SHP77 treated with DMSO at 0.1 percent for 48 hours (cell line): ENCODE measurements at places on chromosomes 1 and 21.

DNA sequence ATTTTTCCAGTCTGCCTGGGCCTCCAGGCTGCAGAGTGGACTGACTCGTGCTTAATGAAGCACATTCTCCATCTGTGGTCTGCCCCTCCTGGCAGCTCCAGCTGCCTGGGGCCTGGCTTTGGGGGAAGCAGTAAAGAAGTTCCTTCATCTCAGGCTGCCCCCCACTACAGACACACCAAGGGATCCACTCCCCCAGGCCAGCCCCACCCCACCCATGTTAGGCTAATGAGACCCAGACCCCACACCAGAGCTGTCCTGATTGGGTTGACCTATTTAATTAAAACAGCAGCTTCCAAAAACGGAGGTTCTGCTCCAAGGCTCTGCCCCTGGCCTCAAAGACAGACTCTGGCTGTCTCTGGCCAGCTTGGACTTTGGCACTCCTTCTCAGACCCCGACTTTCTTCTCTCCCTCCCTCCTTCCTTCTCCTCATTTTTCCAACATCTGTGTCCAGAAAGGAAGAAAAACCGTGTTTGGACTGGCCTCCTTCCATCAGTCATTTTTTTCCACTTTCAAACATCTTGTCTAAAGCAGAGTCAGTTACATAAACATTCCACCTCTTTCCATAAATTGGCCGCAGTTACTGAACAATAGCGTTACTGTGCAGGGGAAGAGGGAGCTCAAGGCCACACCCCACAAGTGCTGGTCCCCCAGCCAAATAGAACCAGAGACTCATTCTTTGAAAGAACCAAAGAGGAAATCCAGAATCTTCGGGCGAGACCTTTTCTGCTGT, 29.7 kb downstream of the SERTAD4 start:
- no peak for DNase-seq

GRCh38 chr1:56510642-56511021, 68.7 kb downstream of the PLPP3 start:
- DNase-seq, result no peak

DNA sequence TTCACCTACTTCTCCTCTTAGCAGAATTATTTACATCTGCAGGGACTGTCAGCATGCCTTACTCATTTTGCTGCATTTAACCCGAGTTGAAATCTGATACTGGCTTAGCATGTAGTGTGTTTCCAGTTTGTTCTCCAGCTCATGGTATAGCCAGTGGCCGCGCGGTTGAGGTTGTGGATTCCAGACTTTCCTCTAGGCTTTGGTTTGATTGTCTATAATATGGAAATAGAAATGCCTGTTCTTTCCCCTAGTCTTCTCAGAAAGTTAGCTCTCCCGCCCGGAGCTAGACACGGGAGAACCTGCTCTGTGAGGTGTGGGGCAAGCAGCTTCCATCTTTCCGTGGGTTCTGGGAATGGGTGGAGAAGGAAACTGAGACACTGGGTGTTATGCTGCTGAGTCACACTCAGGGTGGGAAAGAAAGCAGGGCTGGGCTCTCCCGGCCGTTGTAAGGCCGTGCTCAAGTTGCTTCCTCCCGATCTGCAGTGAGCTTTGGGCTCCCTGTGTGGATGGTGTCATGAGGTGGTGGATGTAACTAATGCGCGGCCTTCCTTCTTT, 206.8 kb upstream of the TMEM51 start:
- DNase-seq, result no peak

DNA sequence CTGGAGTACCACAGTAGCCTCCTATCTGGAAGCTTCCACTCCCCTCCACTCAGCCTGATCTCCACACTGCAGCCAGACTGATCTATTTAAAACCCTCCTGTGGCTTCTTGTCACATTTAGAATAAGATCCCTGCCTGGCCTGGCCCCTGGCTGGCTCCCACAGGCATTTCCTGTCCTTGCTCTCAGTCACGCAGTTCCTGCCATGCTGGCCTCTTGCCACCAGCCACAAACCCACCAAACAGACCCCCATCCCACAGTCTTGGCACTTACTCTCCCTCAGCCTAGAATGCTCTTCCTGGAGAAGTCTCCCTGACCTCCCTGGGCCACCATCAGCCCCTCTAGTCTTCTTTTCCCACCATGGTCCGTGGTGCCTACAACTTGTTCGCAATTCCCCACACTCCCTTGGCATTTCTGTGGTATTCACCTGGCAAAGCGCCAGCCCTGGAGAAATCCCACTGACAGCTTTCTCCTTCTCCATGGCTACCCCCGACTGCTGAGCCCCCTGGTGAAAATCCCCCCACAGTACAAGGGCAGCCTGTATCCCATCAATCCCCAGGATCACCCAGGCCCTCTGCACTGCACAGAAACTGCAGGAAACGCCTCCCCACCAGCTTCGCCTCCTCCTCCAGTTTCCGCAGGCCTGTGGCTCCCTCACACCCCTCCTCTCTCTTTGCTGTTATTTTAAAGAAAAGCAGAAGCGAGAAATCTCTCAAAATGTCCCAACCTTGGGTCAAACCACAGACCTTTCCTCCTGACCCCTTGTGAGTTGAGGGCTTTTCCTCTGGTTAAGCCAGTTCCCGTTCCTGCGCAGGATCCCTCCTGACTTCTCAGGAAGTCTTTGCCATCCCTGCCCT, 94.5 kb downstream of the SYT2 start:
- DNase-seq, result no peak

DNA sequence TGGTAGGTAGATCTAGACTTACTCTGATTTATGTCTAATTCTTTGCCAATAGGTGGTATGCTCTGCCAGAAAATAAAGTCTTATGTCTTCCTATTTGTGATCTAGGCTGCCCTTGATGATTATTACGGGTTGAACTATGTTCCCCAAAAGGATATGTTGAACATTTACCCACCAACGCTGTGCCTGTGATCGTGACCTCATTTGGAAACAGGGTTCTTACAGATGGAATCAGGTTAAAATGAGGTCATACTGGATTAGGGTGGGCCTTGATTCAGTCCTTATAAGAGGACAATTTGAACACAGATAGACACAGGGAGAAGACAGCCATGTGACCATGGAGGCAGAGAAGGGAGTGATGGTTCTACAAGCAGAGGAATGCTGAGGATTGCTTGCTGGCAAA, 95.1 kb upstream of the BCAR3 start:
- no peak for DNase-seq

DNA sequence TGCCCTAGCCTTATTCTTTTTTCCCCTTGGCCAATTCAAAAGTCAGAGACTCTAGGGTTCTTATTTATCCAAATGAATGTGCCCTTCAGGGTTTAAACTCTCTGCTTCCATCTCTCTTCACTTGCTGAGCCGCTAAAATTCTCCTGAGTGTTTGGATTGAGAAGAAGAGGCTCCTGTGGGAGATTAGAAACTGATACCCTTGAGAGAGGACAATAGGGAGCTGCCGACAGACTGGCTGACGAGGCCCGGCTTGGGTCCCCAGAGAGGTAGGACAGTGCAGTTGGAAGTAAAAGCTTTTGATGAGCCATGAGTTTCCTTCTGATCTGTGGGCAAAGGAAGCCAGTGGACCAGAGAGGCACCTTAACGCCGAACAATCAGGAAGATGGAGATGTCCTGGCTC, 41.3 kb upstream of the UBE2U start:
- DNase-seq, result no peak

GRCh38 chr1:7299329-7299799, 471.7 kb upstream of the VAMP3 start:
- no peak for DNase-seq

GRCh38 chr1:151508833-151509232, 2.4 kb upstream of the CGN start:
- no peak for DNase-seq

- DNase-seq, result no peak
Observed at GRCh38 chr1:145545055-145545454, 62.7 kb upstream of the GPR89A start.

DNA sequence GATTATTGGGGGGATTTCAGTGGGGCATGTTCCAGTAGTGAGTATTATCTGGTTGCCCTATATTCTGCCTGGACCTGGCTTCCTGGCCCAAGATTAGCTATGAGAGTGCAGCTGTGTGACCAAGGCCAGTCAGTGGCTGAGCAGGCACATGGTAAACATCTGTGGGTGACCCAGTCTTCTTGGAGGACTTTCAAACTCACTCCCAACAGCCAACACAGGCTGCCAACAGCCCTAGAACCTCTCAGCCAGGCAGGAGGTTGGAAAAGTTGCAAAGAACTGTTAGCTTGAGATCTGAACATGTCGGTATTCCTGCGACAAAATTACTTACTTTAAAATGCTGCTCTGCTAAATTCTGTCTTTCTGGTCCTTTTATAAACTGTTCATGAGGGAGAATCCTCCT, 192.4 kb downstream of the TGFBR3 start:
- DNase-seq, result no peak

DNA sequence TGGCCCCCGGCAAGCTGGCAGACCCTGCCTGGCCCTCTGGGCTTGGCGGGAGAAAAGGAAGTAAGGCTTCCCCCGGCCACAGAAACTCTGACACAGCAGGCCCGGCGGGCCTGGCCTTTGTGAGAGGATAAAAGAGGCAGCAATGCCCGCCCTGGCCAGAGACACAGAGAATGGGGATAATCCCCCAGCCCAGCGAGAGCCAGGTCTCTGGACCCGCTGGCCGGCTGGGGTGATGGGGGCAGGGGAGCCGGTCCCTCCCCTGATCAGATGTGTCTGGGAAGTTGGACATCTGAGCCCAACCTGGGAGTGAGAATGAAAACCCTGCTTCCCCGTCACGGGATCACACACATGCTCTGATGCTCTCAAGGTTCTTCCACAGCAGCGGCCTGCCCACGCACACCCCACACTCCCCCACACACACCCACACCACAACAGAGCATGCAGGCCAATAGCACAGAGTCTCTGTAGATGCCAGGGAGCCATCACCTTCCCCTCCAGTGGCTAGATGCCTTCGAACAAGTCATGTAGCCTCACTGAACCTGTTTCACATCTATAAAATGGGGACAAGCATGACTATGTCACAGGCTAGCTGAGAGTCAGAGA, 4.2 kb downstream of the RSPO1 start:
- no peak for DNase-seq

DNA sequence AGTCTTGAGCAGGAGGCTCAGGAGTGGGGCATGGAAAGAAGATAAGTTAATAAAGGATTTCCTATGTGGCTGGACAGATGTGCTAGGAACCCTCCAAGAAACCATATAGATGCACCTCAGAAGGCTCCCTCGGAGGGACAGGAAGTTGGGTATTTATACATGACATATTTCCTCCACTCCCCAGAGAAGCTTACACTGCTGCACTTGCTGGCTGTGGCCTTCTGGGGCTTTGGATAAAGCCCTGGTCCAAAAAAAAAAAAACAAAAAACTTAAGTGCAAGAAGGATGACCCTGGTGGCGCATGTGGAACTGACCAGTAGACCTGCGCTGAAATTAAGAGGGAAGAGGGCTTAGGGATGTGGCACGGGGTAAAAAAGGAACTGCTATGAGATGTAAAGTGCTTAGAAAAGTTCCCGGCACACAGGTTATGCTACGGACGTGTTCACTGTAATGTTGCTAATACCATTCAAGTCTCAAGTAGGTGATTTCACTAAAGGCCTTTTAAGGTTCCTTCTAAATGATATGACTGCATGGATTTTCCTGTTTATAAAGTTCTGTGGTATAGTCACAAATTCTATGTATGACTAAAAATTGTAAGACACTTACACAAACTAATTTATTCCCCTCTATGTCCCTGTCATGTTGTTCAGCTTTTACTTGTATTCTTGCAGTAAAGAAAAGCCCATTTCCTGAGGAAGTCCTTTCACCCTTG, 253.6 kb downstream of the HMCN1 start:
- DNase-seq, result no peak

DNA sequence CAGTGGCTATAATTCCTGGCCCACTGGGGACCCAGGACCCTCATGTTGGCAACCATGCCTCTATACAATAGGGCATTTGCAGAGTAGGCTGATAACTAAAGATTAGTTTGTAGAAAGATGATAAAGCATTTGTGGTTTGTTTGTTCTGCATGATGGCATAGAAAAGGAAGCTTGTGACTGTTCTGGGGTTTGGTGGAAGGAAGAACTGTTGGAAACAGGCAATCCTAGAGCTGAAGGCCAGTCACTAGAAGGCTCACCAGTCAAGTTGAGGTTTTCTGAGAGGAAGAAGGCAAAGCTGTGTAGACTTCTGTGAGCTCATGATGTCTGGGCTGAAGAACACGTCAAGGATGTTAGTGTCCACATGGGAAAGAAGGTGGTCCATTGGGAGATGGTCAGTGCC, 140.3 kb upstream of the VANGL1 start:
- DNase-seq, result no peak

DNA sequence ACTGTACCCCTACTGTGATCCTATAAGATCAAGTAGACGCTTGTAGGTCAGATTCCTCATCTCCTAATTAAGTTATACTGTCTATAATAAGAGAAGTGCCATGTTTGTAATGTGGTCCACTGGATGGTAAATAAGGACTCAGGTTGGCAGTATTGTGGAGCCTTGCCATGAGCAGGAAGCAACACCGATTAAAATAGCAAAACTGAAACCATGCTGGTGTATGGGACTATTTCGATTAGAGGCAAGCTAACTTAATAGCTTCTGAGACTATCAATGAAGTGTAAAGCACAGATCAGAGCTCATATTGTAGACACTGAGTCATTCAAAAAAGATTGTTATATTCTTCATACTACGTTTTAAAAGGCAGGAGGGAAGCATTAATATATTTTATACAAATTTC, 348.8 kb downstream of the HHAT start:
- DNase-seq, result no peak
